Smooth muscle cell of the pulmonary artery (primary cell): ENCODE measurements at places on chromosomes 11 and 22. TPM values are rescaled to one million over a fixed set of nuclear protein-coding genes. Genes with fewer than 3 reads are reported as not detected.

The GPR83 gene
- total RNA-seq, result not detected in 2 replicates

The SLC3A2 gene
- 104 and 190 TPM in 2 replicates for total RNA-seq

The PARVB gene
- total RNA-seq, result 37.6 and 48.1 TPM in 2 replicates

The CBLIF gene
- total RNA-seq, result not detected in 2 replicates

The PKDREJ gene
- total RNA-seq, result under 0.01 and 0.03 TPM in 2 replicates

The MRGPRX1 gene
- total RNA-seq, result not detected in 2 replicates

The MRGPRE gene
- 0.20 TPM in 1 of 2 replicates, not detected in the other for total RNA-seq
